ENCODE measurements at places on chromosomes 7 and 10.

- DNase-seq = no peak
Measured at GRCh38 chr7:85896531-85896930, 709.7 kb upstream of the SEMA3D start.

GRCh38 chr10:83371696-83372490, 767.4 kb upstream of the GHITM start:
- DNase-seq = no peak

DNA sequence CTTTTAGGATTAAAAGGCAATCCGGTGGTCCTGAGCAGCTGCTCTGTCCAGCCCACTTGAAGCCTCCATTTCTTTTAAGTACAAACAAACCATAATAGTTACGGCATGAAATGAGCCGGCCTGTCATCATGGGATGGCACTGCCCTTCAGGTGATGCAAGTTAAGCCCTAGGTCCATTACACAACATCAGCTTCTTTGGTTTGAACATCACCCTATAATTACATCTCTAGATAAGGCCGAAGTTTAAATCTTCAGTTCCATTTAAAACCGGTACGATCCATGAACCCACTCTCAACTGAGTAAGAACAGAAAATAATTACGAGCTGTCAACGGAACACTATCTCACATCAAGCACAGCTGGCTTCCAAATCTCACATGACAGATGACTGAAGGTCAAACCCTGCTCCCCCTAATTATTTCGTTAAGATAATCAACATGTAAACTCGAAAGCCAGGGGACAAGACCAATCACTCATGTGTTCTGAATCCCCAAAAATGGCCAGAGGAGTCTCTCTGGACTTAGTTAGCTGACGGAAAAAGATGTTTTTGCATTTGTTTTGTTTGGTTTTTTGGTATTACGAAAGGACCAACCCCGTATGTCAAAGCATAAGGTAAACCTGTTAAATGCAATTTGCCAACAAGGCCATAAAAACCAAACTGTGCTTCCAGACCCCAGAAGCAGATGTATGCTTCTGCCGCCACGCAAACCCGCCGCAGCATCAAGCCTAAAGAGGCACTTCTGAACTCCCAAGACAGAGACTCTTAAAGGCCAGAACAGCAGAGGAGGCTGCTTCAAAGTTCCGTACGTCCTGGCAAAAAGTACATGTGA, 10.8 kb downstream of the GNA12 start:
- DNase-seq = no peak

GRCh38 chr7:24786941-24787340, 29.7 kb upstream of the GSDME start:
- no peak for DNase-seq

GRCh38 chr10:35565602-35566081, 39.5 kb upstream of the GJD4 start:
- DNase-seq = no peak

DNA sequence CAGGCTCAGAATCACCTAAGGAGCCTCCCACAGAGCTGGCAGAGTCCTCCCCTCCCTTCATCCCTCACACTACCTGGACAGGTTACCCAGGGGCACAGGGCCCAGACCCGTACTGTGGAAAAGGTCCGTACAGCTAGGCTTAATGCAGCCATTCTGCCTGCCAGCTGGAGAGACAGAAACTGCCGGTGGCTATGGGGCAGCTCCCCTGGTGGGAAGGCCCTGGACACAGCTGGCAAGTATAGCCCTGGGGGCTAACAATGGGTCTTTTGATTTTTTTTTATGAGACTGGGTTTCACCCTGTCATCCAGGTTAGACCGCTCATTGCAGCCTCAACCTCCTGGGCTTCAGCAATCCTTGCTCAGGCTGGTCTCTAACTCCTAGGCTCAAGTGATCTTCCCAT, 68.3 kb downstream of the GNA12 start:
- no peak for DNase-seq

DNA sequence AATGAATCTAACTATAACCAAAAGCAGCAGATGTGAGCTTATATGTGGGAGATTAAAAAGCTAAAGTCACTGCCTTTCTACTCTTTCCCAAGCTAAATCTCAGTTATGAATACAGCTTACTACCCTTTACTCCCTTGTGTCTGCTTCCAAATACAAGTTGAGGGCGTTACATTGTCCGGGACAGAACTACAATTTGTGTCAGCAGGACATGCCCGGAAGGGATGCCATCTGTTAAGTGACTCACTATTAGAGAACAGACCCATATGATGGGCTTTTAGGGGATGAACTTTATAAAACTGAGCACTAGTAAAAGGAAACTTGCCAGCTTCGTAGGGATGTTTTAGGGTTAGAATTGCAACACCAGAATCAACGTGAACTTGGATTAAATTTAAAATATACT, 299.7 kb upstream of the CSTF2T start:
- no peak for DNase-seq

GRCh38 chr10:60883187-60883586, 60.8 kb downstream of the RHOBTB1 start:
- DNase-seq = no peak

- DNase-seq = no peak
Measured at GRCh38 chr10:31912289-31912688, 16.3 kb downstream of the ARHGAP12 start.

- DNase-seq = no peak
Measured at GRCh38 chr10:60073781-60074656, 167.7 kb upstream of the CCDC6 start.

DNA sequence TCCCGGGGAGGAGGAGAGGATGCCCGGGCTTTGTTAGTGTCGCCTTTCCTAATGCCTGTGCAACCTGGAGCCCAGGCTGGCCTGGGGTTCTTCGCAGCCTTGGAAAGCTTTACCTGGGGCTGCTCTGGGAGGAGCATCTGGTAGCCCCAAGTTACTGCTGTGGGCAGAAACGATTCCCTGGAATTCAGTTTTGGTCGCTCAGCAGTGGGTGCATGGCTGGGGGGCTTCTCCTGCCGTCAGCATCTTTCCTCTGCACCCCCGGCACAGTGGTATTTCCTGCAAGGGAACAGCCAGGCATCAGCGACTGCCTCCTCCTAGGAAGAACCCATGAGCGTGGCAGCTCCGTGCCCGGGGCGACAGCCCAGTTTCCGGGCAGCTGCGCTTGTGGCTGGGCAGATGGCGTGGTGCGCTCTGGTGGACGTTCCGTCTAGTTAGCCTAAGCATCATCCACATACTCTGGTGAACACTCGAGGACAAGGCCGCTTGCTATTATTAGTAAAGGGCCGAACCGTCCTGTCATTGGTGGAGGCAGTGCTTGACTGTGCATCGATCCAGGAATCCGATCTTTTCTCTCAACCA, 107.0 kb upstream of the BTBD16 start:
- DNase-seq = no peak

- no peak for DNase-seq
Measured at GRCh38 chr7:36131026-36131425, 22.0 kb upstream of the EEPD1 start.

GRCh38 chr7:121449329-121449728, 53.2 kb upstream of the FAM3C start:
- no peak for DNase-seq

- no peak for DNase-seq
Measured at GRCh38 chr10:72976886-72977285, 22.3 kb upstream of the PLA2G12B start.

DNA sequence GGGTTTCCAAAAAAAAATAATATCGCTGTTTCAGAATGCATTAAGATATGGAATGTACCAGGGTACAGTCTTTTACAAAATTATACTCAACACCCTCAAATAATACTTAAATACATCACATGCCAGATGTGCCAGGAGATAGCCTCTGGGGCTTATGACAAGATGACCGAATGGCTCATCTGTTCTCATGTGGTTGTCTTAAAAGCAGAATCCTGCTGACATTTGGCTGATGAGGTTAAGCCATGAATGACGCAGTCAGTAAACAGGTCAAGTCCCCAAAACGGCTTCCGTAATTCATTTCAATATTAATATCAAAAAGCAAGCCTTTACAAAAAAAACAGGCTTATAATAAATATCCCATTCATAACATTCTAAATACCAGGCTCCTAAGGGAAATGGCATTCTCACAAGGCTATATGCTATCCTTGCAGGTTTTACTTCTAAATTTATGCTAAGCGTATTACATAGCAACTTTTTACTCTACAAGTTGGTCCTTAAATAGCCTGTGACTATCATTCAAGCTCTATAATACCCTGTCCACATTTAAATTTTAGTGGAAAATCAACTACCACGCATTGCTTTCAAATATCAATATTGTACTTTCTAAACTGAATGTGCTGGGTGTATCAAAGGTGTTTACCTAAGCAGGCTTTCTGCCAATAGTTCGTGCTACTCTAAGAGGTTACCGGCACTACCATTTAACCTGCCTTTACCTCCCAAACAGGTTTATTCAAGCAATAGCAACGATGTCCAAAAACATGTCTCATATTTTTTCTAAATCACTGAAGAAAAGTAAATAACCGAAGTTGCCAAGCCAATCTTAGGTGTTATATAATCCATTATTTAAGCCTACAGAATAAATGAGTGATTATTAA, 15.6 kb downstream of the SMURF1 start:
- no peak for DNase-seq

DNA sequence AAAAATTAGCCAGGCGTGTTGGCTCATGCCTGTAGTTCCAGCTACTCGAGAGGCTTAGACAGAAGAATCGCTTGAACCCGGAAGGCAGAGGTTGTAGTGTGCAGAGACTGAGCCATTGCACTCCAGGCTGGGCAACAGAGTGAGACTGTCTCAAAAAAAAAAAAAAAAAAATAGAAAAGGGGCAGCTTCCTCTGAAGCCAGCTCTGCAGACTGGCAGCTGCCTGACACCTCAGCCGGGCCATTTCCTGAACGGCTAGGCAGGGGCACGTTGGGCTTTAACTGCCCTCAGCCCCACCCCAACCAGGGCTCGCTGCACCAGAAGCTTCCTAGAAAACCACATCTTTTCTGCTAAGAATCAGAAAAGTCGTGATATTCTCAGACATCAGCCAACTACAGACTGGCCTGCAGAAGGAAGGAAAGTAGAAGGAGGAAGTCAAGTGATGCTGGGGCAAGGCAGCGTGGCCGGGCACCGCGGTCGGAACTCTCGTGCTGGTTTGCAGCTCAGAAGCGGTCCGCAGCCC, 38.0 kb downstream of the PRKAG2 start:
- no peak for DNase-seq

DNA sequence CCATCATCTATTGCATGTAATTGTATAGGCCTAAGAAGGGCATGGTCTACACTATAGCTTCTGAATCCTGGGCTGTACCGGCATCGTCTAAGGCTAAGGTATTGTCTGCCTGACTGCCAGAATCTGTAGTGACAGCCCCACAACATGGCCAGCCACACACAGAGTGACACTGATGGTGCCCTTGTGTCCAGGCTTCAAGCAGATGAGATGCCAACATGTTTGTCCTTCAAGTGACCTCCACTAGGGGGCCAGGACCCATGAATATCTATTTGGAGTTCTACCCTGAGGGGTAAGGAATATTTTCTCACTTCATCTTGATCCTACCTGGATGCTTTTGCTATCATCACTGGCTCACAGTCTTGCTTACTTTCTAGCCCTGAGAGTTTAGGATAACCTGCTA, 1.5 kb downstream of the CYP3A7 start:
- no peak for DNase-seq

DNA sequence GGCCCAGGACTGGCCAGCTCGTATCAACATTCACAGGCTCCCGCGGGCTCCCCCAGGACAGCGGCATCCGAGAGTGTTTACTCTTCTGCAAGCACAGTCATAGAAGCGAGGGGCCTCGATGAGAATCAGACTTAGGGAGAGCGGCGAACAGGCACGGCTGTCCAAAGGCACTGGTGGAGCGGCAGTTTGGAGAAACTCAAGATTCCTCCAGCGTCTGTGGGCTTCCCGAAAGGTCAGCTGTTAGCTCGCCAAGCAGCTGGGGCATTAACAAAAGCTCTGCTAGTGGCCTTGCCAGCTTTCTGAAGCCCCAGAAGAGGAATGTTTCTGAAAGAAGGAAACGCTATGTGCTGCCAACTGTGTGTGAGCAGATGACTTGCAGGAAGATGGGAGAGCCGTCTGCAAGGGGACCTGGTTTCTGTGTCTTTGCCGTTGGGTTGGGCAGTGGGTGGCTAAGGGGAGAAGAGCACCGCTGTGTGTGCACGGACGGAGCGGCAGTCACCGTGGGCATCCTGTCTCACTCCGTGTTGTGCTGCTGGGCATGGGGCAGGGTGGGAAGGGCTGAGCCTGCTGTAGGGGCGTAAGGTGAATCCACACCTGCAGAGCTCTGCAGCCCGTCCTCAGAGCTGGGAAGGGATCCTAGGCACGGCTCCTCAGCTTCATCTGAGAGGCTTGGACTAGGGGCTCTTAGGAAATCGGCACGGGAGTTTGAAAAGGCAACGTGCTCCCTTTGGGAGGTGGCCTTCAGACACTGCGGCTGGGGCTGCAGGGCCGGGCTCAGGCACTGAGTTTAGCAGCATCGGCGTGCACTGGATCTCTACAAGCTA, 42.1 kb downstream of the AMZ1 start:
- DNase-seq = no peak

DNA sequence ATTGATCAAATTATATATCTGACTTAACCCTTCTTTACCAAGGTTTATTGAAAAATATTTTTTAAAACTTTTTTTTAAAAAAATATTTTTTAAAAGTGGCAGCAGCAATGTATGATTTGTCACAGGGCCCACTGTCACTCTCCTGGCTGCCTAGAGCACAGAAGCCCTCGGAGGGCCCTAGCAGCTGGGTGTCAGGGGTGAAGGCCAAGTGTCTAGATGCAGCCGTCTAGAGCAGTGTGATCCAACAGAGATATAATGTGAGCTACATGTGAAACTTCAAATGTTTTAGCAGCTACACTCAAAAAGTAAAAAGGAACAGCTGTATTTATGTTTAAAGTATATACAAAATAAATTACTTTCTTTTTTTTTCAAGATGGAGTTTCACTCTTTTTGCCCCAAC, 112.7 kb downstream of the ARHGAP22 start:
- no peak for DNase-seq

DNA sequence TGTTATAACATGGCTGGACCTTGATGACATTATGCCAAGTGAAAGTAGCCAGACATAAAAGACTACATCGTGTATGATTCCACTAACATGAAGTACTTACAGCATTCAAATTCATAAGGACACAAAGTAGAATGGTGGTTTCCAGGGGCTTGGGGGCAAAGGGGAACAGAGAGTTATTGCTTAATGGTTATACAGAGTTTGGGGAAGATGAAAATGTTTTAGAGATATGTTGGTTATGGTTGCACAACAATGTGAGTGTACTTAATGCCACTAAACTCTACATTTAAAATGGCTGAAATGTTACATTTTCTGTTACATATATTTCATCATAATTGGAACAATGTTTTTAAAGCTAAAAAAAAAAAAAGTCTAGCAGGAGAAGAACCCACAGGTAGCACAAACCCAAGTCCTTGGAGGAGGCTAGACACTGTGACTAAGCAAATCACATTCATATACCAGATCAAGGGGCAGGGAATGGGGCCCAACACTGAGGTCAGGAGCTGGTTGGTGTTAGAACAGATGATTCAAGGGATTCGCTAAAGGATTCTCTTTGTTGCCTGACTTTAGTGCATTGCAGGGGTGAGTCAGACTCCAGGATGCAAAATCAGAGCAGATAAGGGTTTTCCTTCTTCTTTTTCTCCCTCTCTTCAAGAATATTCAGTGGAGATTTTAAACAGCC, 25.1 kb upstream of the AOAH start:
- DNase-seq = no peak

- DNase-seq = no peak
Measured at GRCh38 chr10:60385399-60385738, 4.3 kb downstream of the ANK3 start.

GRCh38 chr10:62079885-62080559, 178.5 kb downstream of the ARID5B start:
- no peak for DNase-seq
